ENCODE measurements at places on chromosomes 2 and 18. TPM values are rescaled to one million over a fixed set of nuclear protein-coding genes. Genes with fewer than 3 reads are reported as not detected.
A peak's percentile ranks its signal among the peaks of the same experiment; 100 is the strongest.

Gene RAB17
- 25.8 TPM for total RNA-seq

Gene FHOD3
- 4.0 TPM for total RNA-seq

Gene IL1A
- not detected for total RNA-seq

Gene SNORC
- 13.3 TPM for total RNA-seq

Gene FBXO41
- 4.8 TPM for total RNA-seq

Gene DCC
- total RNA-seq = 1.3 TPM

Gene DCAF17
- 14.2 TPM for total RNA-seq

Gene GALR1
- 0.06 TPM for total RNA-seq

Gene TRIM43
- not detected for total RNA-seq

Gene EGR4
- total RNA-seq = not detected

Gene CROCC2
- 0.07 TPM for total RNA-seq

Gene KIF1A
- total RNA-seq = 17.2 TPM

Gene GPR45
- total RNA-seq = not detected

DNA sequence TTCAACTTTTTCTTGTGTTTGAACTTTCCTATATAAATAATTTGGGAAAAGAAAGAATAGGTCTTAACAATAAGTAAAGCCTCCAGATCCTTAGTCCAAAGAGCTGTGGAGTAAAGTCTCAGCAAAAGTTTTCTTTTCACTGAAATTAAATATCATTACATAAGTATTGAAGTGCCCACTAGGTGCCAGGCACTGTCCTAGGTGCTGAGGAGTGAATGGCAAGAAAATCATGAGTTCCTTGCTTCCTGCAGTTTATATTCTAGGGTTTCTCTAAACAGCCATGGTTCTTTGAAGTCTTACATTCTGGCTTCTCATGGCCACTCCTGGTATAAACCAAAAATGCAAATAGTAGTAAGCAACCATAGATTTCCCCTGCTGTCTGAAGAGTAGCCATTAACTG is 59.7 kb downstream of the SPP2 start:
- no peak for DNase-seq

GRCh38 chr2:174763780-174764179 is 492 bp downstream of the CHRNA1 start:
- no peak for DNase-seq

GRCh38 chr18:74869904-74870863 is 272.5 kb downstream of the ZNF407 start:
- no peak for DNase-seq

GRCh38 chr2:231661422-231662027 is 46.8 kb upstream of the PTMA start:
- DNase-seq = peak; percentile 21

- no peak for DNase-seq
These were observed 8.2 kb downstream of the CTDP1 start for GRCh38 chr18:79687806-79688205.

DNA sequence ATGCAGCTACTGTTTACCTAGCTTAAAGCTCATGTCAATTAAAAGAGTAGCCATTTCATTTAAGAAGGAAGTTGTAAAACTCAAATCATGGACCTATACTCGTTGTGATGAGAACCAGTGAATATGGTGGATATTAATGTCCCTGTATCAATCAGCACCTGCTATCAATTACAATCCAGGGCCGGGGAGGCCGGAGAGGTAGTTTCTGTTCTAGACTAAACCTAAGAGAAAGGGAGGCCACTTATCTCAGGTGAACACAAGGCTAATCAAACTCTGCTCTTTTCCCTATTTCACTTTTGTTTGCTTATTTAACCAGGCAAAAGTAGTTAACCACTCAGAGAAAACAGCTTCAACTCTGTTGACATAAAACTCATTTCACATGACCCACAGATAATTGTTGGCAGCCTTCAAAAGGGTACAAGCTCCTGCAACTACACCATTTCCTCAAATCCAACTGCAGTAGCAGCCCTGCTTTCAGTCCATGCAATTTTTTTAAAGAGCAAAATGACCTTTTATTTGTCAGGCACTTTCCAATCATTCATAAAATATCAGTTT is 27.8 kb upstream of the SLC9A2 start:
- DNase-seq = no peak

GRCh38 chr2:240502059-240502429 is 55.7 kb downstream of the ANKMY1 start:
- DNase-seq = no peak

DNA sequence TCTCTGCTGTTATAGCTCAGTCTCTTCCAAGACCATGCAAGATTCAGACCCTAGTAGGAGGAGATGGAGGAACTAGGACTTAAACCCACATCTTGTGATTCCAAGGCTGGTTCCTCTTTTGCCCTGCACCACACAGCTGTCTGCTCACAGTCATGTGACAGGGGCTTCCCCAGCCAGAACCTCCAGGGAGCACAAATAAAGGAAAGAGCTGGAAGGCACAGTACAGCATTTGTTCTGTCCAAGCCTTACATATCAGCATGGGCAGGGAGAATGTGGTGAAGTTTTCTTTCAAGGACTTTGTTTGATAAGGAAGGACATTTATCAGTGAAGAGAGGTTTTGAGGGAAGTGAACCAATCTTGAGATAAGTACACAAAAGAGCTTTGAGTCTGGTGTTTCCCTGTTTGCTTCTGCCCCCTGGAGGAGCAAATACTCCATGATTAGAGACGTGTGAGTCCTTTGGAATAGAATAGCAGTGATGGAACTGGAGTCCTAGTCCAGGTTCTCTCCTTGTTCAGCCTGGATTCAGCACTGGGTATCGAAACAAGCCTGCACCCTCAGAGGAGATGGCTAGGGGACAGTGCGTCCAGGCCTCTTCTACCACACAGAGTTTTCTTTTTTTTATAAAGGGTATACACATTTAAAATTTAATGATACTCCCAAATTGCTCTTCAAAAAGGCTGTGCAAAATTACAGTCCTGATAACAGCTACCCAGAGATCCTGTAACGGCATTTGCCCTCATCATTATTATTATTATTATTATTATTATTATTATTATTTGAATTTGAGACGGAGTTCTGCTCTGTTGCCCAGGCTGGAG is 24.6 kb upstream of the CASP10 start:
- DNase-seq = peak; percentile 77

- no peak for DNase-seq
These were observed 124.2 kb upstream of the REV1 start for GRCh38 chr2:99613980-99614379.

DNA sequence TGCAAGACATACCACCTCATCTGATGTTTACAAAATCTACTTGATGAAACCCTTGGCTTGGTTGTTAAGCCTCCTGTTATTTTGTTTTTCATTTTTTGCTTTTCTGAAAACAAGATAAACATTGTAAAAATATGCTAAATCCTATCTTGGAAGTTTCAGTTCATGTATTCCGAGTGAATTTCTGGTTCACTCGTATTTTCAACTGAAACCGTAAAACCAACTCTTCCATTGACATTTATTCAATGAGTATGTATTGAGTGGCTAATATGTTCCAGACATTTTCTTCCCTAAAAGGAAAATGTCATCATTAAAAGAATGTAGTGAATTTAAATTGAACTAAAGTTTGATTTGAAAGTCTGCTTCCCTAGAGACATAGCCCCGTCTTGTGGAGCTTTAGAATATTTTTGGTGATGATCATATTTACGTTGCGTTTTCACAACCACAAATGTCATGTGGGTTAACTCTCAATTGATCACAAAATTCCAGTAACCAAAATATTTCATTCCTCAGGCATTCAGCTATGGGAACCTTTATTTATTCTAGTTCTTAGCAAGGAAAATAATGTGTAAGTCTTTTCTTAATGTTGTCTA is 204.2 kb downstream of the MBD2 start:
- no peak for DNase-seq

- no peak for DNase-seq
These were observed 101.7 kb downstream of the COBLL1 start for GRCh38 chr2:164739966-164740365.

DNA sequence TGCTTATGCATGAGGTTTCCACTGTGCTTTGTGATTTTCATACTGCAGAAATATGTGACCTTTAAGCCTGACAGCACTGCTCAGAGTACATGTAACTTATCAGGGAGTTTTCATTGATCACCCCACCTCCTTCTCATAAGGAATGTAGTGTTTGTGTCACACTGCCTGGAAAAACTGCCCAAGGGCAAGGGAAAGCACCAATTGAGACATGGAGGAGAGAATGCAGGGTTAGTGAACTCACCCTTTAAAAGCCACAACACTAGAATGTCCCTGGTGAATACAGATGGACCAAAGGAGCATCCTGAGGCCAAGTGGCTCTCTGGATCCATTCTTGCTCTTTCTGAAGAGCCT is 147.2 kb upstream of the SPATS2L start:
- no peak for DNase-seq

- DNase-seq = no peak
These were observed 22.1 kb downstream of the TGFA start for GRCh38 chr2:70531419-70532086.

DNA sequence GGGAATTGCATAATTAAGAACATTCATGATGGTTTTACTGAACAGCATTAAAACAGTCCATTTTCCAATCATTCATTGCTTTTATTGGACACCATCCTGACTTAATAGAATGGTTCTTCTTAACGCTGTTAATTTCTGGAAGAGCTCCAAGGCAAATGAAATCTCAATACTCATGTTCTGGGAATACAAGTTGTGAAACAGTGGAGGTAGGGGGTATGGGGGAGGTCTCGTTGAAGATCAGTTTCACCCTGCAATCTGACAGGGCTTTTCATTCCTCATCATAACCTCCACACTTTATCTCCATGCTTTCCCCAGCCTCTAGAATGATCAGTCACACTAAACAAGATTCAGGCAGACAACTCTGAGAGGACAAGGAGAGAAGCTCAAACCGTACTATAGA is 113.6 kb downstream of the ETAA1 start:
- DNase-seq = no peak

DNA sequence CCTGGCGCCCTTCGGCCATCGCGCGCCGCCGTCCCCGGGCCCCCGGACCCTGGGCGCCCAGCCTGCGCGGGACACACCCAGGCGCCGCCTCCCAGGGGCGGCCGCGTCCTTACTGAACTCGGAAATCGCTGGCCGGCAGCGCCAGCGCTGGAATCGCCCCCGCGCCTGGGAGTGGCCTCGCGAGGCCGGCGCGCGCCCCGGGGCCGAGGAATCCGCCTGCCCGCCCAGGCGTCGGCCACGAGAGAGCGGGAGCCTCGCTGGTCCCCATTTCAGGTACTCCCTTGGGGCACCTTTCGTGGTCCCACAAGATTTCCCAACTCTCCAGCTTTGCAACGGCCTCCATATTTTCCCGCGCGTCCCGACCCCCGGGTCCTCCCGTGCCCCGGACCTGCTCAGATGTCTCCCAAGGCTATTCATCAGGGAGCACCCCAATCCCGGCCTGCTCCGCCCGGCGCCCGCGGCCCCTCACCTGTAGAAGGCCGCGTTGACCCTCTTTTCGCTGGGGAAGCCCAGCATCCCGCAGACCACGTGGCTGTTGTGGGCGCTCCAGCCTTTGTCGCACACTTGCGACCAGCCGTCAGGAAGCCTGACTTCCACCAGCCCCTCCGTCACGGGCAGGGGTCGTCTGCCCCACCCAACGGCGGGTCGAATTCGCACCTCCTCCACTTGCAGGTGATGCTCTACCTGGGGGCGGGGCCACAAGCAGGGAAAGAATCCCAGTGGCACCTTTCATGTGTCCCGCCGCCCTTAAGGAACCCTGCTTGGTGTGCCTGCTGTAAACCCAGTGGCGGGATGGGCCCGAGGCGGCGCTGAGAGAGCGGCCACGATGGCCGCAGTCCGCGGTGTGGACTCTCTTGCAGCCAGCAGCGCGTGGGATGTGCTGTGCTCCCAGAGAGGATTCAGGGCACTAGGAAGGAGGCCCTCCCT is 4.6 kb downstream of the LOXL3 start:
- DNase-seq = peak; percentile 78

GRCh38 chr2:196252408-196253115 is 81.2 kb upstream of the STK17B start:
- no peak for DNase-seq

DNA sequence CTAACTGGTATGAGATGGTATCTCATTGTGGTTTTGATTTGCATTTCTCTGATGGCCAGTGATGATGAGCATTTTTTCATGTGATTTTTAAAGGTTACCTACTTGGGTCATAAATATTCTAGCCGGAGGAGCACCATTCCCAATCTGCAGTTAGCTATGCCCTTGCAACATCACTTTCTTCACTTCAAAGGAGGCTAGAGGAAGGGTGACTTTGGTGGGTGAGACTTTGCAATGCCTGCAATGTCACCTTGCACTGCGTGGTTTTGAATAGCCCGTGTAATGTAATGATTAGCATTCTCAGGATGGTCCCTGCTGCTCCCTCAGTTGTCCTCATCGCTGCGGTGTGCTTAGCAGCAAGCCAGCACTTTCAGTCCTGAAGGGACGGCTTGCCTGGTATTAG is 56.1 kb upstream of the CHRNA1 start:
- no peak for DNase-seq

GRCh38 chr18:31245820-31246219 is 72.1 kb upstream of the DSG1 start:
- DNase-seq = no peak

- DNase-seq = no peak
These were observed 64.1 kb downstream of the POLE4 start for GRCh38 chr2:75022516-75022915.

GRCh38 chr2:119823734-119824334 is 64.1 kb downstream of the PTPN4 start:
- no peak for DNase-seq

DNA sequence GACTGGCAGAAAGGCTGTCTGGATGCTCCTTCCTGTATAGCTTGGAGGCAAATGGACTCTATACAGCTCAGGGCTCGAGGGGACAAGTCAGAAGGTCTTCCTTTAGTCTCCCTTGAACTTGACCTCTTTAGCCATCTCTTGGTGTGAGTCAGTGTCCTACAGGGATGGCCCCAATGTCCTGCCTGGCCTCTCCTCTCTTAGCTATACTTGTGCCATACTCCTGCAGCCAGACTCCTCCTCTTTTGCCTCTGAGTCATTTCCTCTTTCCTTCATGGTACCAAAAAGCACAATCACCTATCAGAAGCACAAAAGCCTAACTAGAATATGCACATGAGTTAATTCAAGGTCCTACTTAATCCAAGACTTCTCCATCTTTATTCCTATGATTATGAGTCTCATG is 112.7 kb downstream of the XRCC5 start:
- no peak for DNase-seq

DNA sequence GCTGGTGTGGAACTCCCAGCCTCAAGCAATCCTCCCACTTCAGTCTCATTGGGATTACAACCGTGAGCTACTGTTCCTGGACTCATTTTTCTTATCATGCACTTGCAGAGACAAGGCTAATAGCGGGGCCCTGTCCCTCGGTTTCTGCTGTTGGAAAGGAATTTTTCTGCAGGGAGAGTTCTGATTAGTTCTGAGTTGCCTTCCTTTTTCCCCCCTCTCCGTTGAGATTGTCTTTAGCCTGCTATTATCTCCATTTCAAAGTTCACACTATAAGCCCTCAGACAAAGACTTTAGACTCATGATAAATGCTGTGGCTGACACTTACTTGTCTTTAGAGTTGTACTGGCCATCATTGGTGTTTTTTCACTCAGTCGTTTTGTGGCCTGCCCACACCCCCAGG is 97.2 kb downstream of the NCOA1 start:
- DNase-seq = no peak

Measured in mucosa of descending colon (tissue), 3 donors.